ENCODE measurements at places on chromosomes 3 and 15.

GRCh38 chr15:81152339-81152738, 18.3 kb downstream of the CFAP161 start:
- DNase-seq = no peak

GRCh38 chr3:140588558-140588957, 89.3 kb upstream of the TRIM42 start:
- DNase-seq = no peak

DNA sequence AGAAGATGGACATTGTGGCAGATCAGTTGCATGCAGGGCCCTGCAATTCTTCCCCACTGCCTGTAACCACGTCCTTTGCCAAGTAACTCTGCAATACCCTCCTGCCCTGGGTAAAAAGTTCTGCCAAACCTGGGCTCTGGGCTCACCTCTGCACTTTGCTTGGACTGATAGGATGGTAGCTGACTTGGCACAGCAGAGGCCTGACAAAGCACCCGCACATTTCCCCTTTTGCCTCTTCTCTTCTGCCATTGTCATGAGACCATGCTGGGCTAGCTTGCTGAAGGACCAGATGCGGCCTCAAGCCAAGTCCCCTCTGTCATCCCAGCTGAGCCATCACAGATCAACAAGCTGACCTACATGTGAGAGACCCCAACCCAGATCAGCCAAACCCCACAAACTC, 122.4 kb downstream of the SMAD6 start:
- no peak for DNase-seq

- no peak for DNase-seq
Observed at GRCh38 chr3:78724859-78725258, 1042.9 kb downstream of the ROBO1 start.

DNA sequence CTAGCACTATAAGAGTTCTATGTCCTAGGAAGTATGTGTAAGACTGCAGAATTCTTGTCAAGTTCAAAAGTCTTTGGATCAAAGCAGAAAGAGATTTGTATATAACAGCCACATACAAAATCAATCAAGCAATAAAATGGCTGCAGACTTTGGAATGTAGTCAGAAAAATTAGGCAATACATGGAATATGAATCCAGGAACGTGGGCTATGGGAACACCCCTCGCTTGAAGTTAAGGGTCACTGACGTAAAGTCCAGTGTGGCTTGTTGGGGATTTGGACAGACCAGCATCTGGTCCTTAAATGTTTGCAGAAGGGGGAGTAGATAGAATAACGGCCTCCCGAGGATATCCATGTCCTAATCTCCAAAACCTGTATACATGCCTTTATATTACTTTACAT, 178.6 kb downstream of the ADAMTS9 start:
- no peak for DNase-seq

- DNase-seq = peak; percentile 28
Observed at GRCh38 chr3:129593230-129593594, 13.3 kb downstream of the PLXND1 start.

- DNase-seq = no peak
Observed at GRCh38 chr3:187639927-187640568, 30.1 kb downstream of the SST start.

DNA sequence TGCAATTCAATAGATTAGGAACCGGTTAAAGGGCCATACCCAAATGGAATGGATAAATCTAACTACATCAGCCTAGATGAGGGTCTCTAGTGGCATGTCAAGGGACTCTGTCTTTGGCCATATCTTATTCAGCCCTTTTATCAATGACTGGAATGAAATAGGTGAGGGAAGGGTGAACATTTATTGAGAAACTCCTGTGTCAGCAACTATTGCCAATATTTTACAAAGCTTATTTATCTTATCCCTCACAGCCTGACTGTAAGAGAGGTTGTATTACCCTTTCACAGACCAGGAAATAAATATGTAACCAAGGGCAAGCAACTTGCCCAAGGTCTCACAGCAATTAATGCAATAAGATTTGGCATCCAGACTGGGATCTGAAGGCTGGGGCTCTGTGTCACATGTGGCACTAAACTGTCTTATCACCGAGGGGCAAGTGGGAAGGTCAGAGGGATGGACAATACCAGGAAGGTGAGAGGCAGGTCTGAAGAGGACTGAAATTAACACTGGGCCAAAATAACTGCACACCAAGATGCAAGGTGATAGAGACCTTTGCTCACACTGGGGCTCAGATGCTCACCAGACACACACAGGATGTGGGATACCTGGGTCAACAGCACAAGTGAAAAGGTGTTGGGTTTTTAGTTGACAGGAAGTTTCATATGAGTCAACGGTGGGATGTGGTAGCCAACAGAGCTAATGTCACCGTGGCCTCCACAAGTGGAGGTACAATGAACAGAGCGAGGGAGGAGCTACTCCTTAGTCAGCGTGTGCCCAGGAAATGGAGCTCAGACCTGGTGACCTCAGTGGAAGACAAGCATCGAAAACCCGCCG, 261.3 kb downstream of the RPLP1 start:
- DNase-seq = peak; percentile 94

DNA sequence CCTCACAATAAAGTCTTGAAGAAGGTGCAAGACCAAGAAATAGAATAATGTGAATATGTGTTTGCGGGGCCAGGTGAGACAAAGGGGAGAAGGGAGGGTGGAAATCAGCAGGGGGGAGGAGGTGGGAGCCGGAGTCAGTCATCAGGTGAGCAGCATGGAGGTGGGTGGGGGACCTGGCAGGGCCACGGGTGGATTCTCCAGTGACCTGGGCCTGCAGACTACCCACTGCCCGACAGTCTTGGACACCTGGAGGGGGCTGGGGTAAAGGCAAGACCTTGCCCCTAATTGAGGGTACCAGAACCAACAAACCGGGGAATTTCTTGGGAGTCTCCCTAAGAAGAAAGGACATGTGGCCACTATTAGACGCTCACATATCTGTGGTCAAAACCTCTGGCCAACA, 95.8 kb downstream of the CHSY1 start:
- DNase-seq = no peak
